NCI-H1105 (cell line): ENCODE measurements at places on chromosomes 7 and 10.

- DNase-seq: no peak
Observed at GRCh38 chr7:76377186-76377918, 18.6 kb upstream of the YWHAG start.

DNA sequence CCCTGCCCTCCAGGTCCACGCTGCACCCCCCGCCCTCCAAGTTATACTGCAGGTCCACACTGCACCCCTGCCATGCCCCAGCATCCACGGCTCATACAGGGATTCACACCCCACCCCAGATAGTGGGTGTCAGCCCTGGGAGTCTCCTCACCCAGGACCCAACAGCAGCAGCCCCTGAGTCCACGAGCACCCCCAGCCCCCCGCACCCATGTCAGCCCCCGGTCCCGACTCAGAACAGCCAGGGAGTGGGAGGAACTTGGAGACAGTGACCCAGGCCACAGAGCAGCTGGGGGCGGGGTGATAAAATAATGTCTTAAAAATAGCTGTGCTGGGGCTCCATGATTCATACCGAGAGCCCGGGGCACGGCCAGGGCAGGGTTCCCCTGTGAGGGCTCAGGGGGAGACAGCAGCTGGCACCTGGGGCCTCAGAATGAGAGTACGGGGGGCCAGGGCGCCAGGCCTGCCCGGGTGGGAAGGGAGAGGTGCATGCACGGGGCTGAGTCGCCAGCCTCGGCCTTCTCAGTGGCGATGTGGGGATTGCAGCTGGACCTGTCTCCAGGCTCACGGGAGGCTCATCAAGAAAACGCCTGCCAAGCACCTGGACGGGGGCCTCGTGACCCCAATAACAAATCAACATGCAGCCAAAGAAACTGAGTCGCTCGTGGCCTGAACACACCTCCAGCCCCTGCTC lies 29.8 kb downstream of the ADAP1 start:
- no peak for DNase-seq

DNA sequence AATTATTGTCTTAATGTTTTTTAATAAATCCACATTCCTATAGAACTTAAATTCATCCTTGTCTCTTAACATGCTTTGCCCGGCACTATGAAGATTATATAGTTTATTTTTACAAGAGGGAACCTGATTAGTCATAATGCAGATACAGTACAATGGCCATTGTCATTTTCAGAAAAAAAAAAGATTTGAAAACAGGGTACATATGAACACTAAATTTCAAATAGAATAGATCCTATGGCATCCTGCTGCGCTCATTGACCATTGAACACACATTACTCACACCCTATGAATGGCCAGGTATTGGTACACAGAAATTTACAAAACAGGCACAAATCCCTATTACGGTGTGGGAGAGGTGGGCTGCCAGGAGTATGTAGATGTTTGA lies 2.0 kb upstream of the KLF6 start:
- DNase-seq: no peak

DNA sequence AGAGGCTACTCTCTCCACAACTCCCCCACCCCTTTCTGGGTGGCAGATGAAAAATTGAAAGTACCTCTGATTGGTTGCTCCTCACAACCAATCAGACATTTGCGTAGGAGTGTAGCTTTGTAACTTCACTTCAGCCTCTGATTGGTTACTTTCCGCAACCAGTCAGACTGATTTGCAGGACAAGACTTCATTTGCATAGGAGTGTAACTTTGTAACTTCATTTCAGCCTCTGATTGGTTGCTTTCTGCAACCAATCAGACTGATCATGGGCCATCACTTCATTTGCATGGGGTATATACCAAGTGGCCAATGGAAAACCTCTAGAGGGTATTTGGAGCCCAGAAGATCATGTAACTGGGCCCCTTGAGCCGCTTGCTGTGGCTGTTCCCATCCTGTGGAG lies 25.6 kb downstream of the CDNF start:
- no peak for DNase-seq

- DNase-seq: no peak
Observed at GRCh38 chr7:70217571-70217970, 619.3 kb downstream of the AUTS2 start.

DNA sequence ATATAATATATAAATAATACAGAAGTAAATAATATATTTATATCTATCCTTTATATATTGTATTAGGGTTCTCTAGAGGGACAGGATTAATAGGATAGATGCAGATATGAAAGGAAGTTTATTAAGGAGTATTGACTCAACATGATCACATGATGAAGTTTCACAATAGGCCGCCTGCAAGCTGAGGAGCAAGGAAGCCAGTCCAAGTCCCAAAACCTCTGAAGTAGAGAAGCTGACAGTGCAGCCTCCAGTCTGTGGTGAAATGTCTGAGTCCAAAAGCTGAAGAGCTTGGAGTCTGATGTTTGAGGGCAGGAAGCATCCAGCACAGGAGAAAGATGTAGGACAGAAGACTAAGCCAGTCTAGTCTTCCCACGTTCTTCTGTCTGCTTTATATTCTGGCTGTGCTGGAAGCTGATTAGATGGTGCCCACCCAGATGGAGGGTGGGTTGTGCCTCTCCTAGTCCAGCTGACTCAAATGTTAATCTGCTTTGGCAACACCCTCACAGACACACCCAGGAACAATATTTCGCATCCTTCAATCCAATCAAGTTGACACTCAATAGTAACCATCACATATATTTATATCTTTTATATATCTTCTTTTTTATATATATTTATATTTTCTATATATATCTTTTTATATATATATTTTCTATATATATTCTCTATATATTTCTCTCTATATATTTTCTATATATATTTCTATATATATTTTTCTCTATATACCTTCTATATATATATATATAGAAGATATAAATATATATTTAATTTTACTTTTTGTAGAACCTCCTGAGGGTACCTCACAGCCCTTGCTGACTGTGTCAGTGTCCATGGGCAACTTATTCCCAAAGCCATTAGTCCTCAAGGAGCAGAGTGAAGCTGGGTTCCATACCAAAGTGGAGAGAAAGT lies 24.6 kb upstream of the AKR1B10 start:
- DNase-seq: no peak

GRCh38 chr10:27723436-27723835 lies 22.2 kb downstream of the MKX start:
- no peak for DNase-seq

GRCh38 chr10:106971411-106971831 lies 193.1 kb downstream of the SORCS1 start:
- no peak for DNase-seq

GRCh38 chr10:86759073-86759672 lies 2.8 kb downstream of the BMPR1A start:
- DNase-seq: no peak

- DNase-seq: no peak
Observed at GRCh38 chr10:122362031-122362592, 12.4 kb upstream of the PLEKHA1 start.

GRCh38 chr10:36188461-36188860 lies 546.4 kb upstream of the FZD8 start:
- DNase-seq: no peak

GRCh38 chr7:29040579-29040925 lies 82.4 kb upstream of the TRIL start:
- DNase-seq: no peak
